ENCODE measurements at places on chromosomes 16 and 17.
A peak's percentile ranks its signal among the peaks of the same experiment; 100 is the strongest.

GRCh38 chr17:29977836-29978235 is 36.4 kb downstream of the EFCAB5 start:
- DNase-seq: peak; percentile 61

GRCh38 chr17:82332669-82333278 is 792 bp downstream of the SECTM1 start:
- peak; percentile 34 for DNase-seq

DNA sequence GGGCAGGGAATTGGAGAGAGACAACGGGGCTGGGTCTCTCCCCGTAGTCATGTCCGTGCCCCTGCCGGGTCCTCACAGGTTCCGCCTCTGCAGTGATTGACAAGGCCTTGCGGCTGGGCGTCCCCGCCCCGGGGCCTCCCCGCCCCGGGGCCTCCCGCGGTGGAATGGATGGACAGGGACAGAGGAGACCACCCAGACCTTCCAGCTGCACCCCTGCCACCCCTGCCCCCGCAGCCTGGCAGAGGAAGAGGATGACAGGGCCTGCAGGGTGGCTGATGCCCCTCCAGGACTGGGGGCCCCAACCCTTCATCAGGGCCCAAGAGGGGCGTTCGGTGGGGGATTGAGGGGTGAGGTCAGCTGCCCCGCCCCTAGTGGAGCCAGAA is 216.4 kb upstream of the CIBAR2 start:
- DNase-seq: no peak

DNA sequence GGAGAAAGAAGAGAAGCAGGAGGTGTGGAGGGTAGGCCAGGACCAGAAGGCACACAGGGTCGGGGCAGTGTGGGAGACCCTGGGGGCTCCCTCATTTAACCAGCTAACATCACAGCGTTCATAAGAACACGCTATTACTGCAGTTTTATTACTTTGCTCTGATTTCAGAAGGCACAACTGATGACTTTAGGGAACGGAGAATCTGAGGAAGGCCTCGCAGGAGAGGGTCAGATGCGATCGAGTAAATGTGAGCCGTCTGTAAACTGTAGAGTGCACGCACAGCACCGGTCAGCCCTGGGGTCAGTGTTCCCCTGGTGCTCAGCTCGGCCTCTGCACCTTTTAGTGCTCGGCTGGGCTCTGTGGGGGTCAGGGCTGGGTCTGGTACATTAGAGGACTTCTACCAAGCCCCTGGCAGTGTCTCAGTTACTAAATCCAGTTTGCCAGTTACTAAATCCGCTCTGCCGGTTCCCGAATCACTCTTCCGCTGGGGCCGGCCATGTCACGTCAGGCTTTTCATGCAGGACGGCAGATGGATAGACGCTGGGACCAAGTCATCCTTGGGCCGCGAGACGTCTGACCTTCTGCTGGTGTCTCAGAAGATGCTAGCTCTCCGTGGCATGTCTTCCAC is 325.9 kb downstream of the SEC14L1 start:
- no peak for DNase-seq

GRCh38 chr16:4388271-4389021 is 16.8 kb downstream of the VASN start:
- peak; percentile 48 for DNase-seq

DNA sequence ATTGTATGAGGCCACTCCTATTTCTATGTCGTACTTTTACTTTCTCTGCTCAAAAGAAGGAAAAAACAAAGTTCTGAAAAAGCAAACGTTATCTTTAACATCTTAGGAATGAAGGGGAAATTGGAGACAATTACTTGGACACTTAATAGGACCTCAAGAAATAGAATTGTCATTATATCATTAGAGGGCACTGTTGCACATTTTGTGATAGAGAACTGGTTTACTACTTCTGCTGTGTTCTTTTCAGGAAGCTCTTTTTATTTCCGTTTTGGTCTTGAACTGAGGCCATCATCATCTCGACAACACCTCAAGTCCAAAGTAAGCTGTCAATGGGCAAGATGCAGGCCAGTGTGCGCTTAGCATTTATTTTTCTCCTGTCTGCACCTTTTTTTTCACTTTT is 14.6 kb downstream of the COG4 start:
- DNase-seq: no peak

GRCh38 chr17:41972571-41973407 is 6.2 kb downstream of the CNP start:
- no peak for DNase-seq

- DNase-seq: peak; percentile 72
These were observed 6.3 kb downstream of the ESRP2 start for GRCh38 chr16:68229431-68230175.

DNA sequence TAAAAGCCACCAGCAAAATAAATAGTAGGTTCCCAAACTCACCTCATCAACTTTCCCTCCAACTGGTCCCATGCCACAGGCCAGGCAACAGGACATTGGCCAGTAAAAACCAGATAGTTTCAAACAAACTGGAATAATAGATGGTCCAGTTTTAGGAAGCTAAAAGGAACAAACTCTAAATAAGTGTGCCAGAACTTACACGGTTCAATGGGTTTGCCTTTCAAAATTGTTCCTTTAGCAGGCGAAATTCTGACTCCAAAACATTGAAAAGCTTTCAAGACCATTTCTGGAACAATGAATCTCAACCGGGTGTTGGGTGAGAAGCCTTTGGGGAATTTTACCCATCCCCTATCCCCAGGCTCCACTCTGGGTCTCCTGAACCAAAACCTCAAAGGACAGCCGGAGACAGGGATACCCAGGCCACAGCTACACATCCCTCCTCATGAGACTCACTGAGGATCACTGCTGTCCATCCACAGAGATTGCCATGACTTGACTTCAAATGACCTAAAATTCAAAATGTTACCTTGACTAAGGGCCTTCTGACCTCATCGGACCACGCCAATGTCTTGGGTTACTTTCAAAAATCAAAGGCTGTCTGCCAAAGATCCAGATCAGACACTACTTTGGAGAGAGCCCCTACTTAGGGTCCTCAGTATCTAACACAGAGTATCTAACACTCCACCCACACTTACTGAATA is 13.0 kb downstream of the AXIN2 start:
- DNase-seq: no peak

Measured in HFFc6 (cell line).